ENCODE measurements at places on chromosomes 16 and 17.
A peak's percentile ranks its signal among the peaks of the same experiment; 100 is the strongest.

DNA sequence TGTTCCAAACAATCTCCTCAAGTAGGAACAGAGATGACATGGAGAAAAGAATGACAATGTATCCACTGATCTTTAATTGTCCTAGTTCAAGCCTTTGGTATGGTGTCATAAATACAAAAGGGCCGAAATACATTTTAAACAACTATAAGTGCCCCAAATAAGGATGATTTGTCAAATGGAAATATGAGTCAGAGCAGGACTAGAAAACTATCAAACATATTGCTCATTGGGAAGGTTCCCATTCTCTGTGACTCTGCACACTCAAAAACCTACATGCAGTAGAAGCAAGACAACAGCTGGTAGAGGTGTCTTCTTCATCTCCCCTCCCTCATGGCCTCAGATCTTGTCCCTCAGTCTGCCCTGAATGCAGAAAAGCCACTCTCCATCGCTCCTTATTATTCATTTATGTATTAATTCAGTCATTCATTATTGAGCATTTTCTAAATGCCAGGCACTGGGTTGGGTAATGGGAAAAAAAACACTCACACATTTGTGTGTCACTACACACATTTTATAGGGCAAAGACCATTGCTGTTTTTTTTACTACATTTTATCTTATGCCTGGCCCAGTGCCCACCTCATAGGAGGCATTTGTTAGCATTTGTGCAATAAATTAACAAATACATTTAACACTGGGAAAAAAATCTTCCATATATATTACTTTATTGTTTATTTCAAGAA, 10.1 kb downstream of the CA10 start:
- no peak overlapping the region for H3K4me3 ChIP-seq
- H3K4me1 ChIP-seq = peaks cover 5% of the 10 kb centered on the region
- H3K27me3 ChIP-seq = no peaks in the 10 kb centered on the region
- no peaks in the 10 kb centered on the region for H3K36me3 ChIP-seq
- no peak for DNase-seq

GRCh38 chr17:17358866-17359265, 55.7 kb downstream of the NT5M start:
- DNase-seq = no peak
- no peaks in the 10 kb centered on the region for H3K4me1 ChIP-seq
- H3K4me3 ChIP-seq = no peak overlapping the region
- H3K27me3 ChIP-seq = no peaks in the 10 kb centered on the region
- H3K27ac ChIP-seq = no peak overlapping the region
- no peaks in the 10 kb centered on the region for H3K36me3 ChIP-seq

DNA sequence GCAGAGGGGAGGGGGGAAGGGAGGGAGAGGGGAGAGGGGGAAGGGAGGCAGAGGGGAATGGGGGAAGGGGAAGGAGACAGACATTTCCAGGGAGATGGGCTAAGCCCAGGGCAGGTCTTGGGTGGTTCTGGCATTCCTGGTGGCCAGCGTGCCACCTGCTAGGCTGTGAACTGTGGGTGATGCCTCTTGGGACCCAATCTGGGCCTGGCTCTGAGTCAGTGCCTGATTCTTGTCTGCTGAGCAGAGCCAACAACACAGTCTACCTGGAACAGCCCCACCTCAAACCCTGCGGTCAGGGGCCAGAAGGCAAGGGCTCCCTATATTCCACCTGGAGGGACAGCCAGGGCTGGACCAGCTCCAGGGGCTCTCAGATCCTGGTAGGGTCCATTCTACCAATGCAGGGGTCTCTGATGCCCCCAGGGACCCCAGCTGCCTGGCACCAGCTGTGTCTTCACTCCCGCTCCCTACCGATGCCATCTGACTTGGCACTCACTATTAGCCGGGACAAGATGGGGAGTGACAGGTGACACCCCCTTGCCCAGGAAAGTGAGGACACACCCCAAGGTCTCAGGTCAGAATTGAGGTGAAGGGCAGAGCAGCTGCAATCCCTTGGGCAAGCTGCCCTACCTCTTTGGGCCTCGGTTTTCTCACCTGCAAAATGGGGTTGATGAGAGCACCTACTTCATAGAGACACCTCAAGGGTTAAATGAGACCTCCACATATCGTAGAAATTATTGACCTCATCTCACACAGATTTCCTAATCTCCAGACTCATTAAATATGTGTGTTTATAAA, 87.2 kb downstream of the LITAF start:
- H3K36me3 ChIP-seq = no peaks in the 10 kb centered on the region
- H3K27ac ChIP-seq = no peak overlapping the region
- no peak for DNase-seq
- no peaks in the 10 kb centered on the region for H3K27me3 ChIP-seq

DNA sequence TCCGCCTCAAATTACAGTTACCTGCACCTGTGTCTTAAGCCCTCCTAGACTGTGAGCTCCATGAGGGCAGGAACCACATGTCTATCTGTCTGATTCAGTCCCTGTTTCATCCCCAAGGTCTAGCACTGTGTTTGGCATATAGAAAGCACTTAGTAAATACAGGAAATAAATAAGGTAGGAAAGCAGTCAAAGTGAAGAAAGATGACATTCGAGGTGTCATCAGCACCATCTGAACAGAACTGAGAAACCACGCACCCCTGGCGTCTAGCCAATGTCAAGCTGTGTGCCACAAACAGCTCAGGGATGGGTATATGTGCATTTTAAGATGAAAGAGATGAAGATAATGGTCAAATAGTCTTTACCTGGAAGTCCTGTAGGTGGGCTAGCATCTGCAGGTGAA, 79.6 kb upstream of the ATP2A3 start:
- H3K36me3 ChIP-seq = peaks cover 22% of the 10 kb centered on the region
- DNase-seq = no peak
- H3K27ac ChIP-seq = no peak overlapping the region
- no peaks in the 10 kb centered on the region for H3K4me1 ChIP-seq
- no peaks in the 10 kb centered on the region for H3K27me3 ChIP-seq

GRCh38 chr16:20923876-20924275, 23.3 kb downstream of the LYRM1 start:
- no peak for DNase-seq
- no peak overlapping the region for H3K27ac ChIP-seq
- peaks cover 2% of the 10 kb centered on the region for H3K4me1 ChIP-seq

DNA sequence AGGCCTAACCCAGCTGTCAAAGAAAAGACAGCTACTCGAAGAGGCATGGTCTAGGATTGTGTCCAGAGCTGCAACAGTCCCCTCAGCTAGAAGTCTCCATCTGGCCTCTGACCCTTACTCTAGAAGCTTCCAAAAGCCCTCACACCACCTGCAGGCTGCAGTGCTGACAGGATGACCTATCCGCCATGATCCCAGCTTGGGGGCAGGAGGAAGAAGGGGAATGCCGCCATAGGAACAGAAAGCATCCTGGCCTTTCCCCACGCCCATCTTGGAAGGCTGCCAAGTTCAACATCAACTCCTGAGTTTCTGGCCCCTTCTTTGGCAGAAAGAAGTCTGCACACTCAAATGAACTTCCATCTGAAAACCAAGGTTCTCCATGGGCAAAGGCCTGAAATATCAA, 3.1 kb upstream of the KRT36 start:
- H3K27ac ChIP-seq = peak overlapping the region; percentile 33
- H3K36me3 ChIP-seq = no peaks in the 10 kb centered on the region
- no peaks in the 10 kb centered on the region for H3K27me3 ChIP-seq
- H3K4me3 ChIP-seq = no peak overlapping the region
- no peaks in the 10 kb centered on the region for H3K4me1 ChIP-seq

DNA sequence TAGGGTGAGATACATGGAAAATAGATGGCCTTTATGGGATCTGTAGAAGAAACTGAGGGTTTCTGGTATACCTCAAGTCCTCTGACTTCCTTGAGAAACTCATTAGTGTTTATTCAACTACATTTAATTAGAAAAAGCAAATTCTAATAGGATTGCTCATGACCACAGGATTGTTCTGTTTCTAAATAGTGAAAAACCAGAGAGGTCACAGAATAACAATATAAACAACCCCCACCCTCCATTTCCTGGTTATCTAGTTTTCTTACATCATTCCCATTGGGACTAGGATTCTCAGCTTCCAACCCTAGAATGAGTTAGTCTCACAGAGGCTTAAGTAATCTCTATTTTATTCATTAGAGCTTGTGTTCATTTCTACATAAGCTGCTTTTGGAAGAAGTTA, 30.0 kb downstream of the SF3B3 start:
- no peak overlapping the region for H3K4me3 ChIP-seq
- H3K4me1 ChIP-seq = no peaks in the 10 kb centered on the region
- peaks cover 89% of the 10 kb centered on the region for H3K36me3 ChIP-seq
- DNase-seq = no peak
- H3K27ac ChIP-seq = no peak overlapping the region

- no peaks in the 10 kb centered on the region for H3K36me3 ChIP-seq
- peaks cover 4% of the 10 kb centered on the region for H3K4me1 ChIP-seq
- H3K27ac ChIP-seq = peak overlapping the region; percentile 38
- DNase-seq = no peak
- H3K27me3 ChIP-seq = no peaks in the 10 kb centered on the region
Measured at GRCh38 chr17:16406742-16407674, 8.4 kb upstream of the TRPV2 start.

DNA sequence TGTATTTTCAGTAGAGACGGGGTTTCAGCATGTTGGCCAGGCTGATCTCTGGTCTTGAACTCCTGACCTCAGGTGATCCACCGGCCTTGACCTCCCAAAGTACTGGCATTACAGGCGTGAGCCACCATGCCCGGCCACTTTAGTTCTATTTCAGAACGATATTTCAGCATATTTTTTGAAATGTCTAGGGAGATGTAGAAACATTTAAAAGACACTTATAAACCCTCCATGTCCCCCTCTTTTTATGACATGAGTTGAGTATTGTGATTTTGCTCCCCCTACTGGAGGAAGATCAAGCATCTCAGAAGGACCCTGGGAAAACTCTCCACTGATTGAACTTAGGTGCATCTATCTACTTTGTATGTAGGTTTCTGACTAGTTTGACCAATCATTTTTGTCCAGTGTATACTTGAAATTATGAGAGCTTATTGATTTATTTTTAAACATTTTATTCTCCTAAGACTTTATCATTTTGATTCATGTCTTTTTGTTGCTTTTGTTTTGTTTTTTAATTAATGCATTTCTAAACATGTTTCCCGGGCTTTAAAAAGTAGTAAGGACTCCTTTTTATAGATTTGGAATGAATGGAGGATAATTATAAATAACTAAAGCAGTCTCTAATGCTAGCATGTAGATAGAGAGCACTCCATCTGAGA, 105.1 kb downstream of the CHD9 start:
- H3K27me3 ChIP-seq = no peaks in the 10 kb centered on the region
- no peak overlapping the region for H3K27ac ChIP-seq
- no peak for DNase-seq

GRCh38 chr17:39695089-39695474, 4.8 kb upstream of the ERBB2 start:
- no peak for DNase-seq
- peaks cover 26% of the 10 kb centered on the region for H3K4me1 ChIP-seq
- no peak overlapping the region for H3K4me3 ChIP-seq
- no peaks in the 10 kb centered on the region for H3K36me3 ChIP-seq
- H3K27me3 ChIP-seq = no peaks in the 10 kb centered on the region

- no peaks in the 10 kb centered on the region for H3K4me1 ChIP-seq
- H3K27ac ChIP-seq = no peak overlapping the region
- no peak overlapping the region for H3K4me3 ChIP-seq
Measured at GRCh38 chr16:21101631-21102420, 48.8 kb downstream of the DNAH3 start.

DNA sequence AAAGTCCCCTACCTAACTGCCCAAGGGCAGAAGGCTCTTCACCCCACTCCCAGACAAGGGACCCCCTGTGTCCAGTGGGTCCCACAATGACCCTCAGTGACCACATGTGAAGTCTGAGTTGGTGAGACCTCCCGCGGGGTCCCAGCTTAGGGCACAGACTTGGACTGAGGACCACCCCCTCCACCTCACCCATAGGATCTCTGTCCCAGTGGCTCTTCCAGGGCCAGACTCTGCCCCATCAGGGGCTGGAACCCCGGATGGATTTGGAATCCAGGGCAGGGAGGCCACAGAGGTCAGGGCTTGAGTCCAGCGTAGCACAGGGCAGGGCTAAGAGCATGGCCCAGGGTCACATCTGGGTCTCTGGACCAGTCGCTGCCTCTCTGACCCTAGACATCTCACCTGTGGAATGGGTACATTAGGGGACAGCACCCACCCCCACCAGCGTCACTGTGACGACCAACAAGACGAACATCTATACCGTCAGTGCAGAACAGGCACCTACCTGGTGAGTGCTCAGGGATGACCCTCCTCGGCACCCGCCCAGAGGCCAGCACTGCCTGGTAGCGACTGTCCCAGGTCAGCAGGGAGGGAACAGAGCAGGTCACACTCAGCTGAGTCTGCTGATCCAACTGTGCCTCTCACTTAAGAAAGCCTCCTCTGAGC, 37.7 kb downstream of the TNFRSF13B start:
- no peak overlapping the region for H3K4me3 ChIP-seq
- H3K27ac ChIP-seq = no peak overlapping the region
- H3K36me3 ChIP-seq = no peaks in the 10 kb centered on the region
- DNase-seq = no peak

- DNase-seq = no peak
- no peaks in the 10 kb centered on the region for H3K36me3 ChIP-seq
- H3K27ac ChIP-seq = no peak overlapping the region
- no peaks in the 10 kb centered on the region for H3K27me3 ChIP-seq
Measured at GRCh38 chr17:65595071-65595656, 33.7 kb upstream of the AXIN2 start.

GRCh38 chr16:4190712-4191333, 51.1 kb downstream of the SRL start:
- no peaks in the 10 kb centered on the region for H3K27me3 ChIP-seq
- no peak for DNase-seq
- H3K4me3 ChIP-seq = no peak overlapping the region
- H3K36me3 ChIP-seq = no peaks in the 10 kb centered on the region

- peaks cover 12% of the 10 kb centered on the region for H3K4me1 ChIP-seq
- H3K27ac ChIP-seq = no peak overlapping the region
- H3K27me3 ChIP-seq = no peaks in the 10 kb centered on the region
- no peak for DNase-seq
Measured at GRCh38 chr17:81163703-81164370, 1.5 kb upstream of the PVALEF start.
